C1 segment of cervical spinal cord (tissue), 14 donors: ENCODE measurements at places on chromosomes 2 and 18.

DNA sequence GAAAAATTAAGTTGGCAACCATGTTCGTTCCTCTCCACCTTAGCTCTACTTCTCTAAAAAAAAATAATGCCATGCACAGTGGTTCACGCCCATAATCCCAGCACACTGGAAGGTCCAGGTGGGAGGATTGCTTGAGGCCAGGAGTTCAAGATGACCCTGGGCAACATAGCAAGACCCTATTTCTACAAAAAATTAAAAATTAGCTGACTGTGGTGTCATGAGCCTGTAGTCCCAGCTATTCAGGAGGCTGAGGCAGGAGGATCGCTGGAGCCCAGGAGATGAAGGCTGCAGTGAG lies 40.1 kb upstream of the NPAS2 start:
- no peak for DNase-seq

GRCh38 chr2:119064567-119064966 lies 94.0 kb downstream of the C1QL2 start:
- DNase-seq, result no peak

DNA sequence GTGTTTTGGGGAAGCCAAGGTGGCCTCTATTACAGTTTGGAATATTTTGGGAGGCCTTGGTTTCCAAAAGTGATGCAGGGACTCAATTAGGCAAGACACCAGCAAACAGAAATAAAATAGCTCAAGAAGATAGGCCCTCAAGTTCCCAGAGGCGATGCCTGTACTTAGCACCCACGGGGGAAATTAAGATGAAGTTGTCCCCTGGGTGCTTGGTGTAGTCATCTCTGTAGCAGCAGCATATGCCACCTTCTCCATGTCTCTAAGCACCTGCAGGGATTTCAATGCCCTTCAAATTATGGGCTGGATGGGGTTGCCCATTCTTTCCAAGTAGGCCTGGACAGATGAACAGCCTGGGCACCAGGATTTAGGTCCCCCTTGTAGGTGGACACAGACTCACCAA lies 185.0 kb downstream of the CTIF start:
- DNase-seq, result no peak

DNA sequence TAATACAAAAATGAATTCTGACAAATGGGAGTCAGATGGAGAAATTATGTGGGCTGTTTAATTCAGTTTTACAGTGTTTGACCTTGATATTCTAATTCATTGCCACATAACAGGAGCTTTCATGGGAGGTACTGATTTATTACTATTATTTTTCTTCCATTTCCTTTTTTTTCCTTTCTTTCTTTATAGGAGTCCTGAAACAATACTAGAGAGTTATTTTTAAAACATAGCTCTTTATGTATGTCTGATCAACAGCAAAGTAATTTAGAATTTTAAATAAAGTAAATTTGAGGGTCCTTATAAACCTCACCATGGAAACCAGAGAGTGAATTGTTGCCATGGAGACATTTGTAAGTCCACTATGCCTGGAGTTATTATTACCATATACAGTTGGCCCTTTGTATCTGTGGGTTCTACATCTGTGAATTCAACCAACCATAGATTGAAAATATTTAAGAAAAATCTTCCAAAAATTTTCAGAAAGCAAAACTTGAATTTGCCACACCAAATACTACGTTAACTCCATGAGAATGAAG lies 40.9 kb upstream of the PPP4R1 start:
- no peak for DNase-seq

DNA sequence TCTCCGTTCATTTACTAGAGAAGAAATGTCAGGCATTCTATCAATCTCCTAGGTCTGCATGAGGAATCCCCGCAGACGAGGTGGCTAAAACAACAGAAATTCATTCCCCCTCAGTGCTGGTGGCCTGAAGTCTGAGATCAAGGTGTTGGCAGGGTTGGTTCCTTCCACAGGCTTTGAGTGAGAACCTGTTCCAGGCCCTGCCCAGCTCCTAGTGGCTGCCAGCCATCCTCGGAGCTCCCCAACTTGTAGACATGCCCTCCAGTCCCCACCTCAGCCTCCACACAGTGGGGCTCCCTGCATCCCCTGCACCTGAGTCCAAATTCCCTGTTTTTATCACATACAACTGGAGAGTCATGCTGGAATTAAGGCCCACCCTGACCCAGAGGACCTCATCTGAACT lies 145.3 kb upstream of the ALKAL2 start:
- DNase-seq, result no peak

DNA sequence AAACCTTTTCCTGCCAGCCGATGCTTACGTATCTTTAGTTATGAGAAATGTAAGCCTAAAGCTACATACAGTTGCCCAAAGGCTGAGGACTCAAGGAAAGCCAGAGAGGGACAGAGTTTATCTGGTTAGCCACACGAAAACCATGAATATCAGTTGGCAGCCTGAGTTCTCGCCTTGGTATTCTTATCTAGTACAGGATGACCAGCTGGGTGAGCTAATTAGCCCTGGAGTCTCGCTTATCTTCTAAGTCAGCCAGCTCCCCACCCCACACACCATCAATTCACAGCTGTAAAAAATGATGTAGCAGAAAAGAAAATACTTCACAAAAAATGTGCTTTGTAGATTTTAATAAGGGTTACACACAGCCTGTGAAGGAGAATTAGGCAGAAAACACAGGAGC lies 617.5 kb upstream of the SOX11 start:
- DNase-seq, result no peak

- no peak for DNase-seq
Observed at GRCh38 chr18:59633317-59633716, 63.9 kb downstream of the CCBE1 start.

- DNase-seq, result no peak
Observed at GRCh38 chr18:48336332-48336731, 72.9 kb downstream of the ZBTB7C start.

GRCh38 chr18:38545071-38545470 lies 979.5 kb upstream of the CELF4 start:
- DNase-seq, result no peak

DNA sequence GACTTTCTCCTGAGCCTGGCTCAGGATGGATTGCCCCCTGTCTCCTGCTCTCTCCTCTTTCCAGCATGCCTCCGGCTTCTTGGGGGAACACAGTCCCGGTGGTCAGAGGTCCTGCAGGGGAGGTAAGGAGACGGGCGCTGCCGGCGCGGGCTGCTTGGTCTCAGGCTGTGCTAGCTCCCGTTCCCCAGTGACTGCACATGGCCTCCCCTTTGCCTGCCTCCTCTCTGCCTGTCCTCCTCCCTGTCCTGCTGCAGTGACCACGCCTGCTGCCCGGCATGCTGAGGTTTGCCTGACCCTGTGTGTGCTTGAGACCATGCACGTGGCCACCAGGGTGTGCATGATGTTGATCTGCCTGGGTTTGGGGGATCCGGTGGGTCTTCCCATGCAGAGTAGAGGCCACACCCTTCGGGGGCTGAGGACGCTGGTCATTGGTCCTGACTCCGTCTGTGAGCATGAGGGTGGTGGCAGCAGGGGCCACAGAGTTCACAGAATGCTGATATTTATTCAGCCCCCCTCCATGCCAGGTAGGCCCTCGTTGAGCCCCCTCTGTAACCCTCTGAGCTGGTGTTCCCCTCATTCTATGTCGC lies 42.9 kb upstream of the MCFD2 start:
- DNase-seq, result no peak

- DNase-seq, result no peak
Observed at GRCh38 chr2:23616630-23617029, 231.7 kb downstream of the KLHL29 start.

DNA sequence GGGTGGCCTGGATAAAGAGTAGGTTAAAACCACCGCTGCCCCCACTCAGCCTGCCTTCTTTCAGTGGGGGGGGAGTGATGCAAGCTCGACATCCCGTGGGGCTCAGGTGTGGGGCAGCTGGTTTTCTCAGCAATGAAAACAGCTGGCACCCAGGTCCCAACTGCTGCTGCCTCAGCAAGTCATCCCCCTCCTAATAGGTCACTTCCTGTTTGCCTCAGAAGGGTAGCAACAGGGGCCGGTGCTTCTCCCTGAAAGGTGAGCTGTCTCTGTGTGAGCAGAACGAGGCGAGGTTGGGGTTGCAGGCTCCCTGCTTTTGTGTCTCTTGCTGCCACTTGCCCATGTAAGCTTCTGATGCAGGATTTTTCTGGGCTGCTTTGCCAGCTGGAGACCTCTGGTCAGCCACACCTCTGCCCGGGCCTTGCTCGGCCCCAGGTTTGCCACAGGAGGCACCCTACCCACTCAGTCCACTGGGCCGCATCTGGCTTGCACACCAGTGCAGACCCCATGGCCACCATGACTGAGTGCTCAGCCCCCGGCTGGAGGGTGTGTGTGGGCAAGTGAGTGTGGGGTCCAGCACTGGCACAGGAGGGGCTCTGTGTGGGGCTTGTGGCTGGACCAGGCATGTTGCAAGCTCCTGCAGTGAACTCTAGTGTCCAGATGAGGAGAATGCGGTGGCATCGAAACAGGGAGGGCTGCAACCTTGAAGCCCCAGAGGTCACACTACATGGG lies 11.5 kb upstream of the ASB1 start:
- no peak for DNase-seq

- no peak for DNase-seq
Observed at GRCh38 chr2:176138526-176138922, 9.0 kb downstream of the HOXD8 start.

DNA sequence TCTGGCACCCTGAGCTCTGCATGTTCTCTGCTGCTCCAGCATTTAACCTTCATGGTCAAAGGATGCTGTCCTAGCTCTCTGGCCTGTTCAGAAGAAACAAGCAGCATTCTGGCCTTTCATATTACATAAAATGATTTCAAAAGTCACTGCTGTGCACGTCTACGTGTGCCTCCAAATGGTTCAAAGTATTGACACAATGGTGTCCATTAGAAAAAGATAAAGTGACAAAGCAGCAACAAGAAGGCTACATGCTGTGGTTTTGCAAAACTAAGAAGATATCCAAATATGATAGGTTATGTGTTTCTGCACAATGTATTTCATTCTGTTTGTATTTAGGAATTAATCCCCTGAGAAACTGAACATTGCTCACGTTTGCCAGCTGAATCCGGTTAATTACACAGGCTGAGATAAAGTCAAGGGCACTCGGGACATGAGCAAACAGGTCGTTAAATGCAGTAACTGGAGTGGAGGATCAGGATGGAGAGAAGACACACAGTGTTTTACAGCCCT lies 258.5 kb downstream of the DOK6 start:
- no peak for DNase-seq

GRCh38 chr2:175010848-175011254 lies 5.7 kb upstream of the CHN1 start:
- DNase-seq, result no peak

GRCh38 chr18:57026316-57026715 lies 120.6 kb upstream of the BOD1L2 start:
- no peak for DNase-seq

DNA sequence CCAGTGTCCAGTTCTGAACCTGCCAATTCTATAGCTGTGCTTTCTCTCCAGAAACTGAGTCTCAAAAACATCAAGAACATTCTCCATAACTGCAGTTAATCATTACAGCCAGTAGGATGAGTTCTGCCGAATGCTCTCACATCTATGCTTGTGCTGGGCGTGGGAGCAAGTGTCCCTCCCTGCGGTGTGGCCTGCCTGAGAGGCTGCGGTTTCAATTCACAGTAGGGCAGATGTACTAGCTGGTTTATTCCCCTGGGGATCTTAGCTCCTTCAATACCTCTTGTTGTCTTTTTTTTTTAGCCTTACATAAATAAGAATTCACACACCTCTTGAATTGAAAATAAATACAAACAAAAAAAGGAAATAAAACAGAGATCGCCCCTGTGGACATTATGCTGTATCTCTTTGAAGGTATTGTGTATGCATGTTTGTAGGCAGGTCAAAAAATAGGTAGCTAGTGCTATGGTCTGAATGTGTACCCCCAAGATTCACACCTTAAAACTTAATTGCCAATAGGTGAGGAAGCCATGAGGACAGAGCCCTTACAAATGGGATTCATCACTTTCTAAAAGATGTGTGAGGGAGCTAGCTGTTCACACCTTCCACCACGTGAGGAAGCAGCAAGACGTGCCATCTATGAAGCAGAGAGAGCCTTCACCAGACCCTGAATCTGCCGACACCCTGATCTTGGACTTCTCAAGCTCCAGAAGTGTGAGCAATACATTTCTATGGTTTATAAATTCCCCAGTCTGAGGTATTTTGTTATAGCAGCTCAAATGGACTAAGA lies 74.3 kb downstream of the BCL2L11 start:
- DNase-seq, result no peak

GRCh38 chr2:221914334-221914880 lies 342.3 kb upstream of the EPHA4 start:
- no peak for DNase-seq

DNA sequence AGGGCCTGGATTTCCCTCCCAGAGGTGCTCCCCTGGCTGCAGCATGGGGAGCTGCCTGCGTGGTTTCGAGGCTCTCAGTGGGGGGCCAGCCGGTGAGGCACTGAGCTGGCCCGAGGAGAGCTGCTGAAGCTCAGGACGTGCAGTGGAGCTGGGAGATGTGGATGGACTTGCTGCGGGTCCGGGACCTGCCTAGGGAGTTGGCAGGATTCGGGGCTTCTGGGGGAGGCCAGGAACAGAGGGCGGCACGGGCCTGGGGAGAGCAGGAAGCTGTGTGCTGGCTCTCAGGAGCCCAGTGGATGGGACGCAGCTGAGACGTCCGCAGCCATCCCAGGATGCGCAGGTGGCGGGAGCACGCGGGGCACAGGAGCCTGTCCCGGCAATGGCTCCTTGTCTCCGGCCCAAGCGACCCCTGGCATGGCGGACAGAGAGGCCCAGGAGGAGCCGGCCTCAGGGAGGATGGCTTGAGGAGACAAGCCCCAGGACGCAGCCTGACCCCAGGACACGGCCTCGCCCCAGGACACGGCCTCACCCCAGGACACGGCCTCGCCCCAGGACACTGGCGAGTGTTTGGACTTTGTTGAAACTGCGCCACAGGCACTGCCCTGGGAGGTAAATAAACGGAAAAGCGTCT lies 116.1 kb downstream of the NFATC1 start:
- no peak for DNase-seq

DNA sequence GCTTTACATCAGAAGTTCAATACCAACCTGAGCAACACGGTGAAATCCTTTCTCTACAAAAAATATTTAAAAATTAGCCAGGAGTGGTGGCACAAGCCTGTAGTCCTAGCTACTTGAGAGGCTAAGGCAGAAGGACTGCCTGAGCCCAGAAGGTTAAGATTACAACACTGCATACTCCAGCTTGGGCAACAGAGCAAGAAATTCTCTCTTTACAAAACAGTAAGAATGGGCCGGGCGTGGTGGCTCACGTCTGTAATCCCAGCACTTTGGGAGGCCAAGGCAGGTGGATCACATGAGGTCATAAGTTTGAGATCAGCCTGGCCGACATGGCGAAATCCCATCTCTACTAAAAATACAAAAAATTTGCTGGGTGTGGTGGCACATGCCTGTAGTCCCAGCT lies 113.2 kb downstream of the USP34 start:
- no peak for DNase-seq
